ENCODE measurements at places on chromosomes 2 and 18.
A peak's percentile ranks its signal among the peaks of the same experiment; 100 is the strongest.

DNA sequence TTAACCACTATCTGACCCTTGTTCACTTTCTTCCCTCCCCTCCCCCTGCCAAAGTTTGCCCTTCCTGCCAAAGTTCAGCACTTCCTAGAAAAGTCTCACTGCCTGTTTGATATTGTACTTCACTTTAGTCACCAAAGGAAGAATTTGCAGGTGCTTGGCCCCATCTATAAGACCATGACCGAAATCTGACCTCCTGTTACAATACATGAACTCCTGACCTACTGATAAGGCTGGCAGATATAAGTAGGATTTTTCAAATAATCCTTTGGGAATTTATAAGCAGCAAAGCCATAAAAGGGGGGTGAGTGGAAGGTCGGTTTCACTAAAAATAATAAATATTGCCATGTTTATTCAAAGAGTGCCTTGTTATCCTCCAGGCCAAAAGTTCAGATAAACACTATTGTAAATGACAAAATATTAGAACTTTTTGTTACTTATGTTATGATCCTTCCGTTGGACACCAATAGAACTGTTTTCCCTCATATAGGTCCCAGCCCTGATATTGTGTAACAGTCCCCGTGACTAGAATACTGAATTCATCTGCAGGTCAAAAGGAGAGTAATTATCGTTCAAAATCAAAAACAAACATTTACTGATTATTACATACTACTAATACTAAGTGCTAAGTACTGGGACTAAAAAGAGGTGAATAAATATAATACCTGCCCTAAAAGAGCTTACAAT lies 277.6 kb downstream of the EXOC6B start:
- no peak overlapping the region for H3K4me3 ChIP-seq
- peaks cover 6% of the 10 kb centered on the region for H3K36me3 ChIP-seq
- H3K4me1 ChIP-seq, result no peaks in the 10 kb centered on the region

DNA sequence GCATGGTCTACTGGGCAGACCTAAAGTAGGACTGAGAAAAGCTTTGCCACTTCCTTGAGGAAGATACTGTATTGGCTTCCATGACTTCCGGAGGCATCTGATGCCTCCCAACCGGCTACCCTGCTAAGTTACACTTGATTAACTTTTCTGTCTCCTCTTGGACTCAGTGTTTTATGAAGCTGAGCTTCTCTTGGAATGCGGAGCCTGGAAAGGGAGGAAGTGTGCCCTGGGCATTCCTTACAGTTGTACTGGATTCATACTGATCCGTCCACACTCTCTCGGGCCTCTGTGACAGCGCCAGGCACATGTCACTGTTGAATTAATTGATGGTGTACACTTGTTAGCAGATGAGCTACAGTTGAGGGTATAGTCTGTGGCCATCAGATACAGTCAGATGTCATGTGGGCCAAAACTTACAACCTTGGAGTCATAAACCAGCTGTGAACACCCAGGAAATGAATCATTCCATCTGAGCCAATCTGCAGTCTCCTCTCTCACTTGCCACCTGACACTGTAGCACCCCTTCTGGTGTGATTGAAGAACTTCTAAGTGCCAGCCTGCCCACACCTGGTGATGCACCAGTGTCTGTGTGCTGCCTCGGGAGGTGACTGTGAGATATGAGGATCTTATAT lies 122.5 kb downstream of the FHOD3 start:
- H3K27ac ChIP-seq, result no peak overlapping the region
- H3K4me3 ChIP-seq, result no peak overlapping the region
- DNase-seq, result no peak
- no peaks in the 10 kb centered on the region for H3K4me1 ChIP-seq

DNA sequence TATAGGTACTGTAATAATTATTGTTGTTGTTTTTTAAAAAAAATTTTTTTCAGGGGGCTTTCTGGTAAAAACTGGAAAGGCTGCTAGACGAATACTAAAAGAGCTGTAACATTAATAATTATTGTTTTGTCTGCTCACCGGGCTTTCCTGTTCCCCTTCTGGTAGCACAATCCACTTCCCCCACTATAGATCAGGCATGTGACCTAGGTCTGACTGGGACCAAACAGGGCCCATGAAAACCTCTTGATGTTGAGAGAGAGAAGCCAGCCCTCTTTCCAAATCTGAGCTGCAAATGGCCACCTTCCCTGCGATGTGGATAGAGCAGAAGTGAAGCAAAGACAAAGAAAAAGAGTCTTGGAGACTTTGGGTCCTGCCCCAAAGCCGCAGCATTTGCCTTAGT lies 23.4 kb downstream of the SH2D6 start:
- H3K27me3 ChIP-seq, result no peaks in the 10 kb centered on the region
- no peak for DNase-seq
- no peak overlapping the region for H3K4me3 ChIP-seq
- H3K27ac ChIP-seq, result no peak overlapping the region

DNA sequence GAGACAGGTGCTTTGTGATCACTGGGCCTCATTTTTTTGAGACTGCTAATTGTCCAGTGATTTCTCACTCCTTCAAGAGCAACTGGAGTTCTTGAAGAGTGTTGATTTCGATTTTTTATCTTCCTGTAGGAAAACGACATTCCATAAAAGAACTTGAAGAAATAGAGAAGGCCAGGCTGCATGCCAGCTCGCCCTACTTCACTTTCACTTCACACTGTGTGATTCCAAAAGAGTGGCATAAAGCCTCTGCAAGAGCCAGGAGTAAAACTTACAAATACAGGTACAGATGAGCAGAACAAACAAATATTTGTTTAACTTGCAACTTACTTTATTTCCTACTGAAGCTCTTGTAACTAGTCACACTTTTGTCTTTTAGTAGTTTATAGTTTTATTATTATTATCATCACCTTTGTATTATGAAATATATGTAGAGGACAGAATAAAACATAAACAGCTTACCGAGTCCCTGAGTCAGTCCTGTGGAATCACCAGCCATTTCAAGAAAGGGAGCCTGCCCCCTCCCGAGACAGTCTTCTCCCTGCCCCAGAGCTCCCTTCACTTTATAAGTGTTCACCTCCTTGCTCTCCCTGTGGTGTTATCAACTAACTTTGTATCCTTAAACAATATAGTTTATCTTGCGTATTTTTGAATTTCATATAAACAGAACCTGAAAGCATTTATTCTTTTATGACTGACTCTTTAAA lies 8.7 kb downstream of the FAM228A start:
- DNase-seq, result no peak
- no peak overlapping the region for H3K4me3 ChIP-seq
- peaks cover 8% of the 10 kb centered on the region for H3K36me3 ChIP-seq
- no peaks in the 10 kb centered on the region for H3K27me3 ChIP-seq
- H3K4me1 ChIP-seq, result no peaks in the 10 kb centered on the region

DNA sequence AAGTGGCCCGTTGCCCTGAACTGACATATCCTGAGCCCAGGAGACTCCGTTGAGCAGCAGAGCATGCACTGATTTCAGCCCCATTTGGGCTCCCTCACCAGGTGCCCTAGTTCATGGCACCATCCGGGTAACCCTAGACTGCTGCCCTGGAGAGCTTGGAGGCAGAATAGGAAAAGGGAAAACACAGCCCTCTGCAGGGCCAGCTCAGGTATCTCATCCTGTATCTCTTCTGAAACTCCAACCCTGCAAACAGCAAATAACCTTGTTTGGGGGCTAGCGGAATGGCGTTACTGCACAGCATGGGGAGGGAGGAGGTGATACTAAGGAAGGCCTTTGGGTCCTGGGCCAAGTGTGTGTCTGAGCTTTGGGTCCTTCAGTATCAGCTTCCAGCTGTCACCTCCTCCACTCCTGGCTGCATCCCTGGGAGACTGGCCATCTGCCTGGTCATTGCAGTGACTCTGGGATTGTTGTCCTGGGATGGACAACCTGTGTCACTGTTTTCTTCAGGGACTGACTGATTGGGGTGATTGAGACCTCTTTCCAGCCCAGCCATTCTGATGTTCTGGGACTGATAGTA lies 233.8 kb upstream of the SKOR2 start:
- no peak overlapping the region for H3K4me3 ChIP-seq
- H3K4me1 ChIP-seq, result no peaks in the 10 kb centered on the region
- peaks cover 11% of the 10 kb centered on the region for H3K27me3 ChIP-seq

DNA sequence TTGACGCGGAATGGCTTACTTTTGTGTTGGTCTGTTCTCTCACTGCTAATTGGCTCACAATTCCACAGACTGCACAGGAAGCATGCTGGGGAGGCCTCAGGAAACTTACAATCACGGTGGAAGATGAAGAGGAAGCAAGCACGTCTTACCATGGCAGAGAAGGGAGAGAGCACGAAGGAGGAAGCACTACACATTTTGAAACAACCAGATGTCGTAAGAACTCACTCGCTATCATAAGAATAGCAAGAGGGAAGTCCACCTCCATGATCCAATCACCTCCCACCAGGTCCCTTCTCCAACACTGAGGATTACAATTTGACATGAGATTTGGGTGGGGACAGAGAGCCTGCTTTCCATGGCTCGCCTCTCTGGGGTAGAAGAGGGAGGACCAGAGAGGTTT lies 106.2 kb downstream of the KCNF1 start:
- H3K4me3 ChIP-seq, result no peak overlapping the region
- no peak overlapping the region for H3K27ac ChIP-seq
- H3K4me1 ChIP-seq, result peaks cover 4% of the 10 kb centered on the region
- H3K36me3 ChIP-seq, result no peaks in the 10 kb centered on the region
- DNase-seq, result no peak

DNA sequence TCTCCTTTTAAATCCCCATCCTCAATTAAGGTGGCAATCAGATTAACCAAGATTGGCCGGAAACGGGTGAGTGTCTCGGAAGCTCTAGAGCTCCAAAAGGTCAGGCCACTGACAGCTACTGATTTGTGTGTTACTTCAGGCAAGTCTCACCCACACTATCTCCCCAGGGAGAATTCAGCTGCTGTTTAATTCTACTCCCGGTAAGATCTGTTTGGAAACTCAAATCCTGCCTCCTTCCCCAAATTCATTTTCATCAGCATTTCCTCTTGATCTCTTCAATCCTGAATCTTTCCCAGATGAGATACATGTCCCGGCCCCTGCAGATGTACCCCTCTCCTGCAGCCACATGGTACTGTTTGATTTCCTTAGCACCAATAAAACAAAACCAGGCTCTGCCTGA lies 34.9 kb downstream of the EFR3B start:
- no peak overlapping the region for H3K4me3 ChIP-seq
- H3K27me3 ChIP-seq, result peaks cover 15% of the 10 kb centered on the region
- no peak for DNase-seq
- no peak overlapping the region for H3K27ac ChIP-seq
- no peaks in the 10 kb centered on the region for H3K36me3 ChIP-seq

GRCh38 chr2:61266632-61267505 lies 104.9 kb downstream of the C2orf74 start:
- H3K4me3 ChIP-seq, result no peak overlapping the region
- H3K27ac ChIP-seq, result no peak overlapping the region
- H3K27me3 ChIP-seq, result no peaks in the 10 kb centered on the region
- no peaks in the 10 kb centered on the region for H3K4me1 ChIP-seq
- DNase-seq, result no peak

DNA sequence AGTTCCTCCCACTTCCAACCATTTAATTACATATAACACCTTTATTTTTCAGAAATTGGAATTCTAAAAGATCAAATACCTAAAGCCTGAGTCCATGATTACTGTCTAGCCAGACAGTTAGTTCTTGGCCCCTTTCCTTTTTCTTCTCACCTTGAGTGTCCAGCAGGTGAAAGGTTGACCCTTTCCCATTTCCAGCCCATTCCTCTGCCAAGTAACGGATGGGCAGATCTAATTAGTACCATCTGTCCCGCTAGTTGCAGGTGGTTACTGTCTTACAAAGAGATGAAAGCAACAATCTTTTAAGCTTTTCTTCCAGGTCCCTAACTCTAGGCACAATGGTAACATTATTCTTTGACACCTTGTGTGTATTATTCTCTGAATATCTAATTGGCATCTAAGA lies 506.7 kb downstream of the ARHGAP15 start:
- DNase-seq, result no peak
- H3K27me3 ChIP-seq, result no peaks in the 10 kb centered on the region
- H3K4me1 ChIP-seq, result no peaks in the 10 kb centered on the region
- no peak overlapping the region for H3K27ac ChIP-seq
- no peak overlapping the region for H3K4me3 ChIP-seq

DNA sequence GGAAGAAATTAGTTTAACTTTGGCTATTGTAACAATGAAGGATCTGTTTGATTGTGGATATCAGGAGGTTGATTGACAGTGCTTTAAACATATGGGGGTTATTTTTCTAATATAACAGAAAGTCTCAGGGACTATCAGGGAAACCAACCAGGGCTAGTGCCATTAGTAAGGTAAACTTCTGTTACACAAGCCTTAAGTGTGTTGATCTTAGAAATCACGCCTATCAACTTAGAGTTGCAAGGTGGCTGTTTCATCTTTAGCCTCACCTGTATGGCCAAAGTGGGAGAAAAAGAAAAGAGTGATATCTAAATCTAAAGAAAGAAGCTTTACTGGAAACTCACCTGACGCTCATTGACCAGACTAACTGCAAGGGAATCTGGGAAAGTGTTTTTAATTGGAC lies 62.1 kb downstream of the GLS start:
- H3K4me1 ChIP-seq, result peaks cover 5% of the 10 kb centered on the region
- no peaks in the 10 kb centered on the region for H3K36me3 ChIP-seq

DNA sequence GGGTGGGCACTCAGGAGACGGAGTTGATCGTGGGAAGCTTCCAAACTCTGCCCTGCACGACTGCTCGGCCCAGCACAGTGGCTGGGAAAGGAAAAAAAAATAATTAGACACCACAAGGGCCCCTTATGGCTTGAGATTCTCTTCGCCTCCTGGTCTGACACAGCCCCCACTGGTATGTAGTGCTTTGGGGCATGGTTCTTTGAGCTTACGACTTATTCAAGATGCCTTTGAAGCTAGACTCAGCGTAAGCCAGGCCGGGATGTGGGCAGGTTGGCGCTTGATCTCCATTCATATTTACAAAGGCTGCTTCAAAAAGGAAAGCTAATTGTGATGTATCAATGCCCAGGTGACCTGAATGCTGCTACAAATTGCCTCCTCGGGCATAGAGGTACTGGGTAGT lies 50.5 kb downstream of the CXCR4 start:
- H3K27me3 ChIP-seq, result no peaks in the 10 kb centered on the region
- H3K36me3 ChIP-seq, result peaks cover 3% of the 10 kb centered on the region
- no peak for DNase-seq
- no peak overlapping the region for H3K4me3 ChIP-seq

DNA sequence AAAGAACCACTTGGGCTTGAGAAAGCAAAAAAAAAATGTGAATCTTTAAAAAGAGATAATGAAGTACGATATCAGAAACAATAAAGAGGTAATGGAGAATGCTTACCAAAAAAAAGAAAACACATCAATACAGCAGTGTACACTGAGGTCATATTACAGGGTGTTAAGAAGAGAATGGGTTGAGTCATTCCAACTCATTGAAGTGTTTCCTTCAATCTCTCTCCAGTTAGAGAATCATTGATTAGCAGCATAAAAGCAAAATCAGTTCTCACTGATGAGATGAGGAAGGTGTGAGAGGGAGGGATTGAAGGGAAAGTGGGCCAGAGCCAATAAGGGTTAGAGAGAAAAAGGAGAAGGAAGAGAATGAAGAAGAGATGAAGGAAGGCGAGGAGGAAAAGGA lies 43.9 kb upstream of the SGPP2 start:
- no peaks in the 10 kb centered on the region for H3K36me3 ChIP-seq
- H3K27ac ChIP-seq, result no peak overlapping the region
- DNase-seq, result no peak
- H3K27me3 ChIP-seq, result peaks cover 2% of the 10 kb centered on the region
- H3K4me1 ChIP-seq, result no peaks in the 10 kb centered on the region
- no peak overlapping the region for H3K4me3 ChIP-seq

GRCh38 chr2:230878599-230879188 lies 14.0 kb downstream of the ITM2C start:
- peak overlapping the region; percentile 84 for H3K27ac ChIP-seq
- DNase-seq, result no peak
- peak overlapping the region; percentile 17 for H3K4me3 ChIP-seq
- peaks cover 35% of the 10 kb centered on the region for H3K4me1 ChIP-seq
- H3K36me3 ChIP-seq, result peaks cover 5% of the 10 kb centered on the region
